ENCODE measurements at places on chromosomes 4 and X.

GRCh38 chr4:47444031-47444430, 19.5 kb downstream of the COMMD8 start:
- DNase-seq, result no peak

GRCh38 chr4:94634271-94634670, 123.5 kb upstream of the BMPR1B start:
- no peak for DNase-seq

GRCh38 chr4:91422011-91422410, 881.8 kb upstream of the GRID2 start:
- DNase-seq, result no peak

- DNase-seq, result no peak
Measured at GRCh38 chrX:70433848-70434351, 10.7 kb upstream of the DLG3 start.

GRCh38 chr4:60865273-60865672, 334.9 kb upstream of the ADGRL3 start:
- no peak for DNase-seq

GRCh38 chr4:88807499-88807898, 109.9 kb upstream of the NAP1L5 start:
- no peak for DNase-seq

DNA sequence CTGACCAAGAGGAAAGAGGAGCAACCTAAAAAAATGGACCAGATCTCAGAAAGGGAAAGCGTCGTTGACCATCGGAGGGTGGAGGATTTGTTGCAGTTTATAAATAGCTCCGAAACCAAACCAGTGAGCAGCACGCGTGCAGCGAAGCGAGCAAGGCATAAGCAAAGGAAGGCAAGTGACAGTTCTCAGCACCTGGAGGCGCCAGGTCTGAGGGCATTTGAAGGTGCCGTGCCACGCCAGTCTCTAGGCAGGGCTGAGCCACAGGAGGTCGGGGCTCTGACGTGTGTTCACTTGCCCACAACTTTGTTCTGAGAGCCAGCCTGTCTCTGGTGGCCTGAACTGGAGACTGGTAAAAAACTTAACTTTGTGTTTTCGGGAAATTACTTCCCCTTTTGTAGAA, 59.7 kb downstream of the TNIP2 start:
- DNase-seq, result no peak

- no peak for DNase-seq
Measured at GRCh38 chrX:46543441-46543840, 1.8 kb downstream of the ZNF674 start.

DNA sequence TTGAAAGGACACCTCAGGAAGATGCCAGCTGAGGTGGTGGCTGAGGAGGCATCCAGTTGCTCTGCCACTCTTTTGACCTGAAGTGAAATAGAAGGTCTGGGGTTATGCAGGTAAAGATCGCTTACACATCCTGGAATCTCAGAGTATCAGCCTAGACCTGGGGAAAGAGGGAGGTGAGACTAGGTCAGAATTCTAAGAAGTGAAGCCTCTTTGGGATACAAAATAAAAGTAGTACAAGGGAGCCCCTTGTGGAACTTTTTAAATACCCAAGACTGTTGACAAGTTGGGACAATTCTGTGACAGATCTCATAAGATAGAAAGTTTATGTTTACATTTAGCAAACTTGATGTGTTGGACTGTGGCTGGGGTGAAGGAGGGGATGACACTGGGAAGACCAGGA, 263.1 kb downstream of the SPRY1 start:
- peak; percentile 13 for DNase-seq
